KBM-7 (cell line): ENCODE measurements at places on chromosomes 11 and 22.

DNA sequence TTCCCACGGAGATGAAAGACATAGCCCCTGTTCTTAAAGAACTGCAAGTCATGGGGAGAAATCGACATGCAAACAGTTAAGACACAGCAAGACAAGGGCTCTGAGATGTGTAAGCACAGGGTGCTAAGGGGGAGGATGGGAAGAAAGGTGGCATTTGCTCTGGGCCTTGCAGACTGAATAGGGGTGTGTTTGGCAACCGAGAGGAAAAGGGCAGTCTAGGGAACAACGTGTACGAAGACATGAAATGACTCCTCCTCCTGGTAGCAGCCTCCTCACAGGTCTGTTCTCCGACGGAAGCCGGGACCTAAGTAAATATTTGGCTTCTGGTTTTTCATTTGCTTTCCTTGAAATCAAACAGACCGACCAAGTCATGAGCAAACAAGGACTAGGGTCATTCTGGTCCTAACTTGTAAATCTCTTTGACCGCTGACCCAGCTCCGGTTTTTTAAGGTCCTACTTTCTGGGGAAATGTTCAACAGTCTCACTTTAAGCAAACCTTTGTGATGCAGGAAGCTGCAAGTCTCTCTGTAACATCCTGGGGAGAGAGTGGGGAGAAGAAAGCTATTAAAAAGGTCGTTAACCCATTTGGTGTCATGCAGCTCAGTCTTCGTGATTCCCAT is 19.7 kb downstream of the NNMT start:
- DNase-seq = no peak

DNA sequence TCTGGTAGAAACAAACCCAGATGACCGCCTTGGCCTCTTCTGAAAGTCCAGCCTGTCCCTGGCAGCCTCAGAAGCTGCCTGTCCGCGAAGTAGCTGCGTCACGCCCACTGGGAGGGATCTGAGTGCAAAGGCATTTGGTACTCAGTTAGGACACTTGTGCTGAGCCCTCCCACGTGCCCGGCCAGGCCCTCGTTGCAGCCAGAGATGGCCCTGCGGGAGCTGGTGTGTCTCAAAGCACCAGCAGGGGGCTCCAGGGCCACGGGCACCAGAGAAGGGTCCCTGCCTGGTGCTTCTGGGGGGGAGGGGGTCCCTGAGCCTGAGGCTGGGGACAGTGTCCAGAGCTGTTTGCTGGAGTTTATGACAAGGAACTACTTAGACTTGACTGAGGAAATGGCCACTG is 5.8 kb downstream of the SELENOO start:
- peak; percentile 52 for DNase-seq

- DNase-seq = peak; percentile 38
These were observed 15.5 kb downstream of the ARVCF start for GRCh38 chr22:20001082-20001638.

DNA sequence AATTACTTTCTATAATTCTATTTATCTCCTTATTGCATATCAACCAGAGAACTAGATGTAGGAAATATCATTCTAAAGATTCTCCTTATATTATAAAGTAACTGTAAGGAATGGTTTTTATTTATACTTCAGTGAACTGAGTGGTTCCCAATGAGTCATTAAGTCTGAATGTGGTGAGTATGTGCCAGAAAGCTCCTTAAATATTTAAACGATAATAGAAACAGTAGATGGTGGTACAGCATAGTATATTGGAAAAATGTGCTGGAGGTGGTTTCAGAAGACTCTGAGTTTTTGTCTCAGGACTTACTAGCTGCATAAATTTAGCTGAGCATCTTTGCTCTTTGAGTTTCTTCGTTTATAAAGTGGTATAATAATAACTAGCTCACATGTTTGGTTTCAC is 653.5 kb downstream of the FAM181B start:
- DNase-seq = no peak

DNA sequence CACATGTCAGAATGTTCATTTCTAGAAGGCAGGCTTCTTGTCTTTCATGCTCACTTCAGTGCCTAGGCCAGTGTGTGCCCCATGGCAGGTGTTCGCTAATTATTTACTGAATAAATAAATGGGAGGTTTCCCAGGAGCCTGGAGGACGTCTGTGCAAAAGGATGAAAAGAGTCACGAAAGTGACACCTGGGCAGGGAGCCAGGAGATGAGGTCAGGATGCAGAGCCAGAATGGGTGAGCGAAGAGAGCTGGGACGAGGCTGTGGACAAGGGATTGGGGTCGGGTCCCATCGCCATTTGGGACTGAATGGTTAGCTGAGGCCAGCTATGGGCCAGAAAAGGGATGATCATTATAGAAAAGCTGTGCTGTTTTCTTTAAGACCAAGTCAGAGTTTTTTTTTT is 560.4 kb downstream of the TBC1D22A start:
- DNase-seq = no peak

- DNase-seq = no peak
These were observed 1.0 kb downstream of the SRPRA start for GRCh38 chr11:126267650-126268049.

DNA sequence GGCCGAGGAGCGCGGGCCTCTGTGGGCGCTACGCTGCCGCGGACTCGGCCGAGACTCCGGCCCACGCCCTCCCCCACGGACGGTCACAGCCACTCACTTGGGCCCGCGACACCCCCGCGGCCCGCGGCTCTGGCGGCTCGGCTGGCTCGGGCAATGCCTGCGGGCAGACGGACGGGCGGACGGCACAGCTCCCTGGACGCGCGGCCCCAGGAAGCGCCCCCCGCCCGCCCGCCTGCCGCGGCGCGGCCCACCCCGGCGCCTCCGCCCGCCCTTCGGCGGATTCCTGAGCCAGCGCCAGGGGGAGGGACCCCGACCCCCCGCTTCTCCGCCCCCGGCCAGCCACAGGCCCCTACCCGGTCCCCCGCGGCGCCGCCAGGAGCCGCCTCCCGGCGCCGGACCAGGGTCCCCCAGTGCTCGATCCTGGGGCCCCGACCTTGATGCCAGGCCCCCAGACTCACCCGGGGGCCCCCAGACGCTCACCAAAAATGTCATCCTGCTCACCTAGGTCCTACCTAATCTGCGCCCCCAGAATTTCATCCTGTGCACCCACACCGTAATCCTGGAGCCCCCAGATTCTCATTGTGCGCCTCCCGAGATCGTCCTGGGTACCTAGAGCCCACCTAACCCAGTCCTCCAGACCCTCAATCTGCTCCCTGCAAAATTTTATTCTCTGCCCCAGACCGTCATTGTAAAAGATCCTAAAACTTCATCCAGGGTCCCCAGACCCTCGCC is at the start of gene EFEMP2:
Gene EFEMP2 (minus strand): TSS at position 215 of the 732 bp plus-strand sequence. CDS start 446 bp downstream, outside the sequence.
- DNase-seq = no peak

GRCh38 chr11:60910281-60910687 is 3.7 kb upstream of the TMEM109 start:
- peak; percentile 46 for DNase-seq

DNA sequence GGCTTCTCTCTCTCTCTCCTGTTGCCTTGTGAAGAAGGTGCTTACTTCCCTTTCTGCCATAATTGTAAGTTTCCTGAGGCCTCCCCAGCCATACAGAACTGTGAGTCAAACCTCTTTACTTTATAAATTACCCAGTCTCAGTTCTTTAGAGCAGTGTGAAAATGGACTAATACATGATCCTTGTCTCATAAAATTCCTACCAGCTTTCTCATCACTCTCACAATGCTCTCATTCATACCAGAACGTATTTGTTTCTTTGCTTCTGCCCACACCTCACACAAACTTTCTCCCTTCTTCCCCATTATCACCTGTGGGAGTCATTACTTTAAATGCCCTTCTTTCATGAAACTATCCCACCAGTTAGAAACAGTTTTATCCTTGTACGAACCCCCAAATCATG is 62.7 kb upstream of the ARHGAP42 start:
- no peak for DNase-seq

DNA sequence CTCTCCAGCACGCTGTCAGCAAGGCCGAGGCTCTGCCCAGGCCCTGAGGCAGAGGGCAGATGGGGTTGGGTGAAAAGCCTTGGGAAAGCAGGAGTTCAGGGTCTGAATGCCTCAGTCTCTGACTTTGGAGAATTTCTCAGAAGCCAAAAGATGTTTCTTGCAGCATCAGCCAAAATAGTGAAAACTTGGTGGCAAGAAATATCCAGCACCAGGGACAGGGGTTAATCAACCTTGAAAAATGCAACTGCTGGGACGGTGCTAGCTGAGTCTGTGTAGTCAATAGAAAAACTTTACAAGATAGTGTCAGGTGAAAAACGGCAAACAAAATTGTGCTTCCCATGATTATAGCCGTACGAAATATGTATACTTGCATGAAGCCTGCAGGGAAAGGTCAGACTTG is 1.4 kb upstream of the ABCC8 start:
- DNase-seq = no peak

DNA sequence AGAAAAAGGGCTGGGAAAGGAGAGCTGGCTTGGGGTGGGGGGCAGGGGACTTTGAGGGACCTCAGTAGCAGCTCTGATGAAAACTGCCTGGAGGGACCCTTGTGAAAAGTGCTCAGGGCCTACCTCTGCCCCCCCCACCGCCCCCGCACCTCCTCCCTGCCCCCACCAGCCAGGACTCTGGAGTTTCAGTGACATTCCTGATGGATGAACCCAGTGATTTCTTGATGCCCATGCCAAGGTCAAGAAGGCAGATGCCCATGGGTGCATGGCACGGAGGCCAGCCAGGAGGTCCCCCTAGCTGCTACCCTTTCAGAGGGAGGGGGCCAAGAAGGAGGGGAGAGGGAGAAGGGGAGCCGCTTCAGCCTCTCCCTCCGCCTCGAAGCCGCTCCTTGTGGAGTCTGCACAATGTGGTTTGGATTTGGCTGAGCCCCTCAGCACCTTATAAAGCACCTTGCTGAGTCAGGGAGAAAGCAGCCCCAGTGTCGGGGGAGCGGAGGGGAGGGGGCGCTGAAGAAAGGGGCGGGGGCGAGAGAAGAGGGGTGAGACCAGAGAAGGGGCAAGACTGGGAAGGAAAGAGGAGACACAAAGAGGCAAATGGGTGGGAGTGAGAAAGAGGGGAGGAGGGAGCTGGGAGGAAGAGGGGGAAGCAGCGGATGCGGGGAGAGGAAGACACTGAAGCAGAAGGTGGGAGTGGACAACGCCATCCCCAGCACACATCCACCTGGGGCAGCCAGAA is 2.1 kb upstream of the CLCF1 start:
- no peak for DNase-seq
